ENCODE measurements at places on chromosomes 12 and 14.
A peak's percentile ranks its signal among the peaks of the same experiment; 100 is the strongest.

GRCh38 chr14:75614179-75614578 lies 35.8 kb downstream of the FLVCR2 start:
- no peak for DNase-seq

- no peak for DNase-seq
Observed at GRCh38 chr12:100995201-100995600, 200.6 kb downstream of the ANO4 start.

DNA sequence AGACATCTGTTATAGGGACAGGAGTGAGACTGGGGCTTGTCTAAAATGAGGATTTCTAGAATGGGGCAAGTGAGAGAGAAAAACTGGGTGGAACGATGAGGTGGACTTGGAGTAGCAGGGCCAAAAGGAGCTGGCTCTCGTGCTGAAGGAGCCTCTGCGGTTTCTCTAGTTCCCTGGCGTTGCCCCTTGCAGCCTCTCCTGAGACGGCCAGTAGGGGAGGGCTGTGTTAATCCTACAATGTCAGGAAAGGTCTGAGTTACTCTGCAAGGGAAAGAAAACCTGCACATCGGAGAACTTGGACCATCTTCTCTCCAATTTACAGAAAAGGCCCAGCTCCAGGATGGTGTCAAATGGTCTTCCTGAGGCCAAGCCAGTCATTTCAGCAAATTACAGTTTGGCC lies 963.8 kb upstream of the FLRT2 start:
- DNase-seq = no peak

DNA sequence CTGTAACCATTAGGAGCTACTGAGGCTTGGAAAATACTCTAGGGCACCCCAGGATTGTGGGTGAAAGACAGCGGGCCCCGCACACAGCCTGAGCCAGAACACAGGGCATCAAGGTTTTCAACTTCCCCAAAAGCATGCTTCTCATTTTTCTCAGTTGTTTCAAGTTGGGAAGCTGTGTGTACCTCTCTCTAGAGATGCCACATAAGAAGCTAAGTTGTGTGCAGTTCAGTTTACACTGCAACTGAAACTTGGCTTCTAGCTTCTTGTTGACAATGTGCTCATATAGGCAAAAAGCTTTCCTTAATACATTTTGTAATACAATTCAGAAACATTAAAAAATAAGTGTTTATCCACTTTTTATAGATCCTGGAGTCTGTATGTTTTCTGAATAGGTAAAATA lies 88.1 kb upstream of the PTPRR start:
- DNase-seq = no peak

DNA sequence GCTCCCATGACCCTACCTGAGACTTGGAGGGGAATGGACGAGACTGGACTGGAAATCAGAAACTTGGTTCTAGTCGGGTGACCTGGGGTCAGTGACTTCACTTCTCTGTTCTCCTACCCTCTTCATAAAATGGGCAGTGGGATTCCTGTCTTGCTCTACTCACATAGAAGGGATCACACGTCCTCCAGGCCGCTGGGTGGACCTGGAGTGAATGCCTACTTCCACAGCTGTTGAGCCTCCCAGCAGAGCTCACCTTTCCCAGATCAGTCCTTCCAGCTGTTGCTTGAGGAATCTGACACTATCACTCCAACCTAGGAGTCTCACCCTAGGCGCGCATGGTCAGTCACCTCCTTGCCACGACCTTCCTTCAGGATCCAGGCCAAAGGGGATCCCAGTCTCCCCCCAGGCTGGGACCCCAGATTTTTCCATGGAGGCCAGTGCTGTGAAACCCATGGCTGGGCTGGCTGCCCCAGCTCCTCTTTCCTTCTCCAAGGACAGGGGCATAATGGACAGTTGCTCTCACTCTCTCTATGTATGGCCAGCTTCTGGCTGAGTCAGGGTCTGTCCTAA lies 637 bp downstream of the ACVRL1 start:
- DNase-seq = no peak

DNA sequence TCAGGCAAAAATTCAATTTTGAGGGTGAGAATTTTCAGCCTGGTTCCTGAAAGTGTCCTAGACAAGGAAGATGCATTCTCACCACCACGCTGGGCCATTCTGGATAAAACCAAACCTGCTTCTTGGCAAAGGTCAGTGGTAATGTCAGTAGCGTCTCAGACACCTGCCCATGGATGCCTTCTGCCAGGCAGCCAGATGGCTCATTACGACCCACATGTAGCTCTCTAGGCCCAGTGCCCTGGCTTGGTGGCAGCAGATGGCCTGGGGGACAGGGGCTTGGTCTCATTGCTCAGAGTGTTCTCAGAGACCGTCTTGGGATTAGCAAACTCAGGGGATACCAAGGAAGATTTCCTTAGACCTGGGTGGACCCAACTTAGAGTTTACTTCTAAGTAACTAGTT lies 105.1 kb downstream of the ARF6 start:
- no peak for DNase-seq

DNA sequence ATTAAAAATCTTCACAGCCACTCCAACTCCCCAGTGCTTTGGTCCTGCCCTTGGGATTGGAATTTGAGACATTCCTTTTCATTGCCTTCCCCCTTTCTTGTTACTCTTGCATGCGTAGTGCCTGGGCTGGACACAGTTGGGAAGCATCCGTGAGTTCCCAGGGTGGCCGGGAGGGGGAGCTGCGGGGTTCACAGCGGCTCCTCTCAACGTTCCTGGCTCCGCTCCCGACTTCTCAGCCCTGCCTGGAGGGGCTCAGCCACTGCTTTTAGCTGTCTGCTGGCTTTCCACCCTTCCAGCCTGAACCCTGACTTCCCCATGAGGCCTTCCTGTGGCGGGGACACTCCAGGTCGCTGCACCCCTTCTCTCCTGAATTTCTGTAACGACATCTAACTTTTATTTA lies 3.2 kb downstream of the TEX52 start:
- DNase-seq = peak; percentile 42

- DNase-seq = no peak
Observed at GRCh38 chr12:105289114-105289904, 41.2 kb upstream of the C12orf75 start.

DNA sequence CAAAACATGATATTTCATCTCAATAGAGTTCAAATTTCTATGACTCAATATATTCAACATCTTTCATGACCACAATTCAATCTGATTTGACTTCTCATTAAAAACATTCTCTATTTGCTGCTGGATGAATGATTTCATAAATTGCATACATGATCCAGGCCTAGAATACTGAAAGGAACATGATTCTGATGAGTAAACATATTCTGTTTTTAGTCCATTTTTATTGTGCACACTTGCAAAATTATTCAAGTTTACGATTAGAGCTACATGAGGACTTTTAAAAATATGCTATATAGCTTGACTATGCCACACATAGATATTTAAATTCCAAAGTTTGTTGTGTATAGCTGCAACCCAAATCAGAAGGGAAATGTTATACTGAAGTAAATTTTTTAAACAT lies 273.8 kb upstream of the GRIP1 start:
- no peak for DNase-seq

DNA sequence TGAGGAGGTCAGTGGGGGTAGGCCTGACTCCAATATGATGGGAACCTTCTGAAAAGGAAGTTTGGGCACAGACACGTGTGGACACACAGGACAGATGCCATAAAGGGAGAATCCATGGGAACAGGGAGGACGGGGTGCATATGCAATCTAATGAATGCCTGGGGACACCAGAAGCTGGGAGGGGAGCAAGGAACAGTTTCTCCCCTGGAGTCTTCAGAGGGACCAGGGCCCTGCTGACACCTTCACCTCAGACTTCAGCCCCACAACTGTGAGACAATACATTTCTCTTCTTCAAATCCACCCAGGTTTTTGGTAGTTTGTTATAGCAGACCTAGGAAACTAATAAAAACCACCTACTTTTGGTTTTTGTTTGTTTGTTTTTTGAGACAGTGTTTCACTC lies 35.2 kb upstream of the CLIP1 start:
- no peak for DNase-seq

GRCh38 chr12:53972722-53973235 lies at the start of gene HOXC11:
Gene HOXC11 (plus strand): TSS chr12:53973126. CDS start chr12:53973242, 116 bp downstream.
- no peak for DNase-seq

DNA sequence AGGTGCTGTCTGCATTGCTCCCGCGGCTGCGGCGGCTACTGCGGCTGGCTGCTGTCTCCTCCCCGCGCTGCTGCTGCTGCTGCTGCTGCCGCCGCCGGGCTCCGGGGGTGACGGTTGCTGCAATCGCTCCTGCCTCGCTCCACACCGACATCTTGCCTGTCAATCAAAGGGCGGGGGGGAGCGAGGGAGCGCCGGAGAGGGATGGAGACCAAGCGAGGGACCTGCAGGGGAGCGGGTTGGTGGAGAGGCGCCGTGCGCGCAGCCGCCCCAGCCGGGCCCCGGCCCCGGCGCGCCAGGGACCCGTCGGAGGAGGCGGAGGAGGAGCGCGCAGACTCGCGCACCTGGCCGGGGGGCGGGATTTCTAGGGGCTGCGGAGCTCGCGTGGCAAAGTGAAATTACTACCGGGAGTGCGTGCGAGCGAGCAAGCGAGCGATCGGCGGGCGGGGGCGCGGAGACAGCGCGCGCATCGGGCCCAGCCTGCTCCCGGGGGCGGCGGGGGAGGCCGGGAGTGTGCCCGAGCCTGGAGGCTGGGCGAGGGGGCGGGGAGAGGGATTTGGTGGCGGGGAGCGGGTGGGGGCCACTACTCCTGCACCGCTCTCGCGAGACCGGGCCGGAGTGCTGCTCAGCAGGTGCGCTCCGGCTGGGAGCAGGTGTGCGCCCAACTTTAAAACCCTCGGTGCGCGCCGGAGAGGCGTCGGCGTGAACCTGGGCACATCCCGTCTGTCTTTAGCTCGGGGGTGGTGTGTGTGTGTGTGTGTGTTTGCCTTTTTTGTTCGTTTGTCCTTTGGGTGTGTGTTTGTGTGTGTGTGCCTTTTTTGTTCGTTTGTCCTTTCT lies at the start of gene KSR2:
Gene KSR2, minus strand, starts transcription at position 165 of the 834 bp plus-strand sequence. CDS start 735 bp downstream, outside the sequence.
- peak; percentile 31 for DNase-seq

- no peak for DNase-seq
Observed at GRCh38 chr14:40414386-40414785, 982.2 kb upstream of the FBXO33 start.

GRCh38 chr12:90729736-90730135 lies 225.2 kb downstream of the CCER1 start:
- no peak for DNase-seq

DNA sequence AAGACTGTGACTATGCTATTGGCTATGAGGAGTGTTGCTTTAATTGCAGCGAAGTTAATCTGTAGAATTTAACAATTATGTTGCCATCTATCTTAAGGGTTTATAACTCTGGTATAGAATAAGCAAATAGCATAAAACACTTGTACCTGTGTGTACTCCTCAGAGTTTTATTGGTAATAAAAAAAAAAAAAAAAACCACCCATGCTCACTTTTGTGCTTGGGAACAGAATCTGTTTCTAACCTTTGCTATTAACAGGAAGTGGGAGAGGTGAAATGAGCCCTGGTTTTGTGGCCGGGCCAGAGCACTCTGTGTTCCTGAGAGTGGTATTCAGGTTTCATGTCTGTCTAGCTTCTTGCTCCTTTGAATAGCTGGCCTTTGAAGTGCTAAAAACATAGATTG lies 53.1 kb downstream of the PDE3A start:
- no peak for DNase-seq

- no peak for DNase-seq
Observed at GRCh38 chr14:94560291-94560665, 964 bp upstream of the SERPINA4 start.

GRCh38 chr12:75550401-75551240 lies 39.2 kb upstream of the KRR1 start:
- DNase-seq = no peak

DNA sequence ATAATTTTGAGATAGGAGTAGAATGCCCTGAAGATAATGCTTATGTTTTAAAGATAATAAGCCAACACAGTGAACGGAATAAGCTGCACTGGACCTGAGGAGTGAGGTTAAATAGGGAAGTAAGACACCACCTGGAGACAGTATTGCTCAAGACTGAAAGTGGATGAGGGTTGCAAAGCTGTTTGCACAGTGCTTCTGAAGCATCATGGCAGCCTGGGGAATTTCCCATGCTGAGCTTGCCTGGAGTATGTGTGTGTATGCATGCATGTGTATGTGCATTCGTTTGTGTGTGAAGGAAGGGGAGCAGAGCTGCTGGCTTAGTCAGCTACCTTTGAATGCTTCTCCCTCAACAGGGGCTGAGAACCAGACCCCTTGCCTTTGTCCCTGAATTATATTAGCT lies 35.8 kb downstream of the BHLHE41 start:
- no peak for DNase-seq

- no peak for DNase-seq
Observed at GRCh38 chr12:130700492-130701401, 15.4 kb downstream of the RIMBP2 start.

- no peak for DNase-seq
Observed at GRCh38 chr12:125503128-125503527, 437.9 kb downstream of the AACS start.

DNA sequence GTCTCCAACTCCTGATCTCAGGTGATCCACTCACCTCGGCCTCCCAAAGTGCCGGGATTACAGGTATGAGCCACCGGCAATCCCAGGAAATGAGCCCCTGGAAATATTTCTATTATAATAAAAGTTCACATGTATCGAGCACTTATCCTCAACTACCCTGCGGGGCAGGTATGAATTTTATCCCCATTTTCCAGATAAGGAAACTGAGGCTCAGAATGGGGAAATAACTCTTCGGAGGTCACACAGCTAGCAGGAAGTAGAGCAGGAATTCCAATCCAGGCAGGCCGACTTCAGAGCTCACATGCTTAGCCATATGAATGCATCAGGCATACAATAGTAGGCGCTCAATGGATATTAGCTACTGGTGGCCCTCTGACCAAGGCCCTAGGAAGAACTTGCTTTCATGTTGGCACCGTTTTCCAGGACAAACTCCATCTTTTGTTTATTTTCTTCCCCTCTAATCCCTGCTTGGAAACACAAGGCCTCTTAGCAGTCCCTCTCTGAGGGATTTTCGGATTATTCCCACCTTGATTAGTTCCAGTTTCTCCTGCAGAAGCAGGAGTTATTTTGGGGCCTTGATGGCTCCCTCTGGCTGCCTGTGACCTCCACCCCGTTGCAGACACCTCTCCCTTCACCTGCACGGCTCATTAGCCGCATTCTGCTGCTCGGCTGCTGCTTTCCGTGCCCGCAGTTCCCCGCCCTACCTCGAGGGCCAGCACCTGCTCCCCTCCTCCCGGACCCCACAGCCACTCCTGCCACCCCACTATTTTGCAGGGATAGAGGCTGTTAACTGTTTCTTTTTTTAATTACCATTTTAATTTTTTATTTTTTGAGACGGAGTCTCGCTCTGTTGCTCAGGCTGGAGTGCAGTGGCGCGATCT lies 18.7 kb upstream of the POP5 start:
- no peak for DNase-seq

GRCh38 chr12:79374545-79374944 lies 316.2 kb downstream of the PAWR start:
- DNase-seq = no peak

GRCh38 chr12:111411185-111411764 lies 5.6 kb downstream of the SH2B3 start:
- DNase-seq = no peak

DNA sequence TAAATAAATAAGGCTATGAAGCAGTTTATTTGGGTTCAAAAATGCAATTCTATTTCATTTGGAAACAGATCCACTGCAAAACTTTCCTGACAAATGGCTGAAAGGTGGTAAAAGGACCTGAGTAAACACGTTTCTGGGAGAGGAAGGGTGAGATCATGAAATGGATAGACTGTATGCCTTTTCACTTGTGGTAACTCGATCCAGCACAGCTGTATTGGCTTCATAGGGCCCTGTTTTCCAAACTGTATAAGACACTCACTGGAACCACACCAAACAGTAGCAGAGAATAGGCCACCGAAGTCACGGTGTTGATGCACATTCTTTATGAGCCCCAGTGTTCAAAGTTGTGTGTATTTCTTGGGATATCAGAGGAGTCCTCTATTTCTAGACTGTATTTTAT lies 325.2 kb upstream of the DIO2 start:
- no peak for DNase-seq

All from activated T-cell treated with anti-CD3 and anti-CD28 coated beads, Interleukin-2, amount 50 U/mL, for 4 hours (primary cell).